ENCODE measurements at places on chromosomes 2 and 18.

DNA sequence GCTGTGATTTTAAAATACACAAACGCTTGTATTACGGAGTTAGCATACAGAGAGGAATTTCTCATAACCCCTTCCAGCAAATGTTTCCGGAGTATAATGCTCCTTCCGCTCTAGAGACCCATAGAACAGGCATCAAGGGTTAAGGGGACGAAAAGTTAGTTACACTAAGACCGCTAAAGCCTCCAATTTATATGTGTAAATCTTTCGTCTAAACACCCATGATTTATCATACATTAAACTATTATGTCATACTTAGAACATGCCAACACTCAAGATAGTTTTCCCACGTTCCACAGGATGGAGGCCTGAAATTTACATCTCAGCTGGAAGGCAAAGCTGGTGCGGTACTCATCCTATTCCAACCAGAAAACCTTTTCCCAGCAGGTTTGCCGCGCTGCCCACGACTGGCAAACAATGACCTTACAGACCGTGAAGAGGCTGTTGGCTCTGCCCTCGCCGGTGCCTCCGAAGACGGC, 650 bp downstream of the ORMDL1 start:
- DNase-seq: peak; percentile 57

DNA sequence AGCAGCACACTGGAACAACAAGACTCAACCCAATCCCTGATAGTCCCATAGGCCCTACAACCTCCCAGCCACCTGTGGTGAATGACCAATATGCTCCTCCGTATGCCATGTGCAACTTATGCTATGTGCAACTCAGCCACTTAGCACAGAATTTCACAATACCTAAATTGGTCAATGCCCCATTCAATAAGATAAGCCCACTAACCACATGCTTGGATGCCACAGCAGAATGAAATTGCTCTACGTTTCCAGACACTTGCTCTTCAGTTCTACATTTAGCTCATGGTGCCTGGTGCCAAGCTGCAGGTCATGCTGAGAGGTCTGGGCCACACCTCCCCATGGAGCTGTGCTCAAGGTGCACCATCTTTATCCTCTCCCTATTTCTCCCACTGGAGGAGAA, 159.8 kb downstream of the EN1 start:
- DNase-seq: no peak

GRCh38 chr2:200173691-200174090, 132.8 kb upstream of the SPATS2L start:
- no peak for DNase-seq

DNA sequence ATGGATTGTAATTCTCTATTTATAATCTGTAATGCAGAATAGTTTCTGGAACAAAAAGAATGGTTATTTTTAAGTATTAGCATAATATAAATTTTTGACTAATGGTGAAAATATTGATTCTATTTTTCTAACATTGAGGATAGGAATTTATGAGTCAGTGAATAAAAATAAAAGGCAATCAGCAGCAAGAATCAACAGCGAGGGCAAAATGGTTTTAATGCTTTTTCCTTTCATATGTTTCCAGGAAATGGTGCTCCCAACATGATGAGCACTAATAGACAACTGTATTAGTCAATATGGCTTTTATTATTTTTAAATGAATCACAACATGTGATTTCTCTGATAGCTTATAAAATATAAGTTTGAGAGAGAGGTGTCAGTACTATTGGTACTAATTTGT, 90.7 kb upstream of the TFPI start:
- DNase-seq: no peak

DNA sequence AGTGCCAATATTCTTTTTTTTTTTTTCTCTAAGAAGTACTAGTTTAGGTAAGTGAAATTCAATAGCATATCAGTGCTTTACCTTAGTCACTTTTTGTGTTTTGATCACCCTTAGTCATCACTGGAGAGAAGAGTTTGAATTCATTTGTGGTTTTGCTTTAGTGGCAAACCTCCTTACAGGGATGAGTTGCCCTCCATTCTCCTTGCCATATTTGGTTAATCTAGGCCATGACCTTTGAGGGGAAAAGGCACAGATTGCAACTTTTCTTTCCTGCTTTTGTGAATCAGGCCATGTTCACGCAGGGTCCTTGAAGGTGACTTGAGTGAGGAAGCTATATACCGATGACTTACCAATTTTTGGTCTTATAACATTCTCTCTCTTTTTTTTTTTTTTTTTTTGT, 34.4 kb downstream of the PLEKHA3 start:
- DNase-seq: no peak

- peak; percentile 36 for DNase-seq
Observed at GRCh38 chr2:178700922-178701342, 106.3 kb downstream of the TTN start.

GRCh38 chr2:23414871-23415270, 29.9 kb downstream of the KLHL29 start:
- DNase-seq: no peak

DNA sequence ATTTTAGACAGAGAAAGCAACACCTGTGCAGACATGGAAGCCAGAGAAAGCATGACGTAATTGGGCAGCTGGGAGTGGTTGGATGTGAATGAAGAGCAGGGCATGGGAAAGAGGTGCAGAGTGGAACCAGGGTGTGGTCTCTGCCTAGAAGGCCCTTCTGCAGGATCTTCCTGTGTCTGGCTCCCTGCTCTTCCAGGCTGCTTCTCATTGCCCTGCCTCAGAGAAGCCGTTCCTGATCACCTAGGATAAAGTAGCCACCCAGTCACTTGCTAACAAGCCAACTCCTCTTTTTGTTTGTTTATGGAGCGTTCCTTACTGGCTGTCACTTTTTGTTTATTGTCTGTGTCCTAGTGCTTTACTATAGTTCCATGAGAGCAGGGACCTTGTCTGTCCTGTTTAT, 28.5 kb downstream of the GALNT1 start:
- no peak for DNase-seq

GRCh38 chr2:3325458-3326181, 52.0 kb downstream of the EIPR1 start:
- DNase-seq: no peak

GRCh38 chr18:21196426-21196825, 45.6 kb upstream of the GREB1L start:
- no peak for DNase-seq

GRCh38 chr2:128986026-128986715, 667.5 kb upstream of the HS6ST1 start:
- no peak for DNase-seq

GRCh38 chr2:1795261-1796231, 51.2 kb upstream of the PXDN start:
- DNase-seq: no peak

- DNase-seq: no peak
Observed at GRCh38 chr18:33264566-33264965, 176.0 kb downstream of the CCDC178 start.

DNA sequence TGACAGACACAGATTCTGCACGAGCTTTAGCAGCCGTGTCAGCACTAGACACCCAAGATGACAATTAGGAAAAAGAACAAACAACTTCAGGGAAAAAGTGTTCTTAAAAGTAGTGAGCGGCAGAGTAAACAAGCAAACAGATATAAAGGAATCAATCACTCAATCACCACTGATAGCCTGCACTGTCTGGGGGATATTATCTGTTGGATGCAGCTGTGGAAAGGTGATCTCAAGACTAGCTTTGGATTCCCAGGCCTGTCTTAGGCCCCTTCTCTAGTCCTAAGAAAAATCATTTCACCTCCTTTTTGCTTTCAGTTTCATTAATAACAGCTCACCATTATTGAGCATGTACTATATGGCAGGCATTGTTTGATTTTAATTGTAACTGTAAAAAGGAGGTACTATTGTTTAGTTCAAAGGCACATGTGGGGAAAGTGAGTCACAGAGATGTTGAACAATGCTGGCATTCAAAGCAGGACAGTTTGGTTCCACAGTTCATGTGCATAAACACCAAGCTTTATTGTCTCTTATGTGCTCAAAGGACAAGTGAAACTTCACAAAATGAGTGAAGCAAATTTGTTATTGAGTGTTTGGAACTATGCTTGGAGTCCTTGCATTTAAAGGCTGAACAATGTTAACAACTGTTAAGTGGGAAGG, 147.3 kb upstream of the TCF4 start:
- no peak for DNase-seq

- no peak for DNase-seq
Observed at GRCh38 chr2:28695245-28695647, 56.4 kb upstream of the PPP1CB start.

DNA sequence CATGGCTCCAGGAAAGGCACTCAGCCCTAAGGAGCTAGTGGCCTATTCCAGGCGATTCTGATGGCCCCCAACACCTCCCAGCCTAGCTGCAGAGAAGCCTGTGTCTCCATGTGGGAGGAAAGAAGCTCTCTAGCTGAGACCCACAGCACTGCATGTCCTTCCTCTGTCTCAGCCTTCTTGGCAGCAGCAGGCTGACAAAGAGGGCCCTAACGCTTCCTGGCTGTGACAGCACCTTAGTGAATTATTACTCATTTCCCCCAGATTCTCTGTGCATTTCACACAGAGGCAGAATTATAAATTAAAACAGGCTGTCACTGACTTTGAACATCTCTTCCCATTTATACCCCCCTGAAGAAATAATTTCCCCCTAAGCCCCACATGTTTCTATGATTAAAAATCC, 206.8 kb downstream of the CLIP4 start:
- DNase-seq: no peak
